ENCODE measurements at places on chromosomes 3 and 15.
A peak's percentile ranks its signal among the peaks of the same experiment; 100 is the strongest.

DNA sequence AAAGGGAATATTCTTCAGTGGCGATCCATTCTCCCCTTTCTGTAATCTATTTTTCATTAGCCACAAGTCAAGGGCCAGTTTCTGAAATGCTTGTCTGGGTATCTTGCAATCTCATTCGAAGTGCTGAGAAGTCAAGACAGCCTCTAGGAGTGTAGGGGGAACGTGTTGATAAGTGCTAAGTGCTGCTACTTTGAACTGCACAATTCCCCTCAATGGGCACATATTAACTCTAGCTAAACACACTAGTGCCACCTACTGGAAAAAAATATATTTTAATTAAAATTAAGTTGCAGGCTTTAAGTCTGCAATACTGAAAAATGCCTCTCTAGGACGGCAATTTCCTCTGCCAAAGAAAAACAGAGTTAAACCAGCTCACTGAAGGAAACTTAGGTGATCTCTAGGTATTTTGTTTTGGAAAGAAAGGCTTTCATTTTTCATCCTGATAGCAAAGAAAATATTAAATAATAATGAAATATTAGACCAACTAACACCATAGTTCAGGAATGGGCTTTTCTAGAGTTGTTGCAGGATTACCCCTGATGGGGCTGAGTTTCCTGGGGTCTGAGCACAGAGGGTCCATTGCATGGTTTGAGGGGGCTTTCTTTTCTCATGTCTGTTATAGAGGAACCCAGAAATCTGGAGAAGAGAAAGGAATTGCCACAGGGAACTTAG is 181.9 kb upstream of the KBTBD8 start:
- DNase-seq: peak; percentile 76

DNA sequence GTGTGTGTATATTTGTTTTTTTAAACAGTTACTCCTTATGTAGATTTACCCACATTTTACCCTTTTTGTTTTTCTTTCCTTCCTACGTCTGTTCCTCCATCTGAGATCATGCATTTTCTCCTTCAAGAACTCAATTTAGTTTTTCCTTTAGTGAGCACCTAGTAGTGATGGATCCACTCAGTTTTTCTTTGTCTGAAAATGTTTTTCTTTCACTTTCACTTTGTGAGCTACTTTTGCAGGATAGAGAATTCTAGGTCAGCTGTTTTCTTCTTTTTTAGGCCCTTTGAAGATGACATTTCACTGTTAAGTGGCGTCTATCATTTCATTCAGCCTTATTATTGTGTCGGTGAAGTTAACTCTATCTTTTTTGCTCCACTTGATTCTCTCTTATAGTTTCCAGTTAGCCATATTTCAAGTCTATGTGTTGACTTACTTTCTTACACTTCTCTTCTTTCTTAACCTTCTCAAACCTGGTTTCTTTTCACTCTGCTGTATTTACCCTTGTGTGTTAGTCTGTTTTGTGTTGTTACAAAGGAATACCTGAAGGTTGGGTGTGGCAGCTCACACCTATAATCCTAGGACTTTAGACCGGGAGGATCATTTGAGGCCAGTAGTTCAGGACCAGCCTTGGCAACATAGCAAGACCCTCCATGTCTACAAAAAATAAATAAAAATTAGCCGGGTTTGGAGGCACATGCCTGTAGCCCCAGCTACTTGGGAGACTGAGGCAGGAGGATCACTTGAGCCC is 55.8 kb downstream of the PRKCI start:
- DNase-seq: no peak

DNA sequence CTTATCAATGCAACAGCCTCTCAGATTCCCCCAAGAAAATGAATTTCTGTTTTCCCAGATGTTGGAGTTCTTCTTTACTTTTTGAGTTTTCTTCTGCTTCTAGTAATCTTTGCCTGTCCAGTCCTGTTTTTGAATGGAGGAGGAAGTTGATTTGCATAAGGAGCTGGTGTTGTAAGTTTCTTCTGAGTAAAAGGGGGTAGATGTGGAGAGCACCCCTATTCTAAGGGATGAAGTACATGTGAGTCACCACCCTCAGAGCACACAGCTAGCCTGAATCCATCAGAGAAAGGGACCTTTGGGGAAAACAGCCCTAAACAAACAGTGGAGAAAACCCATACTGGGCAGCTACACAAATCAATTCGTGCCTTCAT is 34.5 kb downstream of the ACAA1 start:
- DNase-seq: no peak

- no peak for DNase-seq
Observed at GRCh38 chr3:188707381-188708288, 464.1 kb upstream of the TPRG1 start.

DNA sequence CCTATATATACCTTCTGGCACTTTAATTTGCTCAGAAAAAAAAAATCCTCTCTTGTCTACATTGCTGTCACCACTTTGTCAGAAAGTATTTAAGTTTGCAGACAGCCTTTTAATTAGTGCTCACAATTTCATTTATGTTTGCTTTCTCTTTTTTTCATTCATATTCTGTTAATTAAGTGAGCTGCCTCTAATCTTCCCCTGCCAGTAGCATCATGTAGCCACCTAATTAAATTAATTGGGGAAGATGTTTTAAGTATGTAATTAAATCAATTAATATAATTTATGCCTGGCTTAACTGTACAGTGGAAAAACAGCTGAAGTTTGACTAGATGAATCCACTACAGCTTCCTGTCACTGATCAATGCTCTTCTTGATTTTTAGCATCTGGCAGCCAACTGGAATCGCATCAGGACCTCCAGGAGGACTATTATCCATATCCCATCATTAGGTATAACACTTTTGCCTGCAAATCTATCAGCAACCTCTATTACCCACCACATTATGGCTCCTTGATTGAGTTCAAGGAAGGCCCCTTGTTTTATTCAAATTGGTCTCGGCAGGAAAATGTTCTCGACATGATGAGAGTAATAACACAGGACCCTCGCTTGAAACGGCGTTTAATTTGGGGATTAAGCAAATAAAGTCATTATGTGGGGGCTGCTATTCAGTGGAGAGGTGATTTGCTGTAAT is 118.5 kb downstream of the IQCH start:
- no peak for DNase-seq

- peak; percentile 11 for DNase-seq
Observed at GRCh38 chr15:63599401-63600000, 2.3 kb downstream of the FBXL22 start.

- DNase-seq: no peak
Observed at GRCh38 chr3:58116985-58117384, 93.8 kb downstream of the DNASE1L3 start.

GRCh38 chr3:23341147-23341838 is 138.2 kb downstream of the UBE2E2 start:
- DNase-seq: no peak

DNA sequence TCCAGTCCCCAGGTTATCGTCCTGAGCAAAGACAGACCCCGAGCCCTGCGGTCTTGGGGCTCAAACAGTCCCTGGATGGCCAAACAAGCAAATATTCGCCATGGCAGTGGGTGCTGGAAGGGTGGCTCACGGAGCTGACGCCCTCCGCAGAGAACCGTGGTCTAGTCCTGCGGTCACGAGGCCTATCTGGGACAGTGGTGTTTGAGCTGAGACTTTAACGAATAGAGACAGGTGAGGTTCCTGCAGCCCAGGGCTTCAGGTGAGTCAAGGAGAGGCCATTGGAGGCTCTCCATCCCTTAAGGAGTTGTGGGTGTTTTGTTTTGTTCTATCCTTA is 399 bp upstream of the SUCLG2 start:
- no peak for DNase-seq

DNA sequence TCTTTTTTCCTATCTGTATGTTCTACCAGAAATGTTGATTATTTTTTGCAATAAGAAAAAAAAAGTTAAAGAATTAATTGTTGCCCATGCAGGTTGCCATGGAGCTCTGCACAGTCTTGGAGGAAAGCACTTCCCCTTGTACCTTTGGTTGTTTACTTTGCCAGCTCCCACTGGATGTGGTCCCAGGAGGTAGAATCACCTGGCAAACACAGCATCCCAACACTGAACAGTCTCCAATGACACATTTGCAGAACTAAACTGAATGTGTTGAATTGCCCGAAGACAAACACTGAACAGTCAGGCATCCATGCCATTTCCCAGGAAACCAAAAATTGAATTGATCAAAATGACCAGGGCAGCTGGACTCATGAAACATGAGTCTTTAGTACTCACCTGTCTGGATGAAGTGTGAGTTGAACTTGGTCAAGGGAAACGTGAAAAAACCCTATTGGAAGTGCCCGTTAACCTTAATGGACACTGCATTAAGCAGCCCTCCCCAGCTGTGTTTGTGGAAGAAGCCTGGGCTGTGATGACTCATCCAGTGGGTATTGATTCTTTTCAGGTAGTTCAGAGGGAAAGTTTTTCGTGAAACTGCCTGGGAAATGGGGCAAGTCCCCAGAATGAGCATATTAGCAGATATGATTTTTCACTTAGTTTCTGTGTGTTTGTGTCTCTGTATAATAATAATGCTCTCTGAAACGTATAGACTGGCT is 284.7 kb upstream of the STT3B start:
- DNase-seq: no peak

- DNase-seq: peak; percentile 78
Observed at GRCh38 chr3:115975353-115975752, 352.0 kb downstream of the GAP43 start.

GRCh38 chr15:26866298-26867199 is at the start of gene GABRA5:
TSS of gene GABRA5 (plus strand) at chr15:26867062. CDS start at chr15:26869249, 2,187 bp downstream.
- DNase-seq: peak; percentile 80

- DNase-seq: no peak
Observed at GRCh38 chr15:69486481-69487110, 34.0 kb downstream of the RPLP1 start.

DNA sequence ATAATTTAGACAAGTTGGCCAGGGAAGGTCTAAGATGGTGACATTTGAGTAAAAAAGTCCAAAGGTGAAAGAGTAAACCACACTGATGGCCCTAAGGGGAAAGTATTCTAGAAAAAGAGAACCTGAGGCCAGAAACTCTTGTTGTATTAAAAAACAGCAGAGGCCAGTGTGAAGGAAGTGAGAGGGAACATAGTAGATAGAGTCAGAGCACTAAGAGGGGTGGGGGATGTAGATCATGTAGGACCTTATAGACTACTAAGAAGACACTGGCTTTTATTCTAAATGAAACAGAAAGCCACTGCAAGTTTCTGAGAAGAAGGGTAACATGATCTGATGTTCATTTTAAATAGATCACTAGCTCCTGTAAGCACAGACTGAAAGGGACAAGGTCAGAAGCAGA is 14.5 kb downstream of the POLQ start:
- DNase-seq: no peak

- DNase-seq: peak; percentile 74
Observed at GRCh38 chr3:140292170-140292569, 357.2 kb downstream of the CLSTN2 start.

DNA sequence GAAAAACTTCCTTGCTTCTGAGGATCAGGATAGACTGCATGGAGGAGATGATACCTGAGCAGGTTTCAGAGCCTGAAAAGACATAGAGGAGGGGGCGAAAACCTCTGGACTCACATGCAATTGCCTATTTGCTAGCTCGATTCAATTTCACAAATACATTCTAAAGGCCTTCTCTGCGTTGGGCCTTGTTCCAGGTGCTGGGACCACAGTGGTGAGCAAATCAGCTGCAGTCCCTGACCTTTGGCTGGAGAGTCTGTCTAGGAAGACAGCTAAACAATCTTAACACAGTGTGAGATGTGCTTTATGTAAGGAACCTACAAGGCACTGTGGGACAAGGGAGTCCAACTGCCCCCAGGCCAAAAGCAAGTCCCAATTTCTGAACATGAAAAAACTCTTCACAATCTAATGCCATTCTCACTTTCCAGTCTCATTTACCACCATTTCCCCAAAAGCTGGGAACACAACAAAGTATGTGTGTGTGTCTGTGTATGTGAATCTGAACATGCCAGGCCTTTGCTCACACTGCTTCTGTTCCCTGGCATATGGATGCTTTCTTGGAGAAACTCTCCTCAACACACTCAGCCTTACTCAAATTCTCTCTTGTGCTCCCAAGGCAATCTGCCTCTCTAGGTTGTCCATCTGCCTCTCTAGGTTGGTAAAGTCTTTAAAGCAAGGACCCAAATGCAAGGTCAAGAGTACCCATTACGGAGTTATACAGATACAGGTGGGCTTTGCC is 2.1 kb upstream of the PCCB start:
- DNase-seq: no peak

- DNase-seq: no peak
Observed at GRCh38 chr3:189680723-189681122, 49.5 kb downstream of the TP63 start.

- DNase-seq: peak; percentile 96
Observed at GRCh38 chr15:35141743-35142471, 56.8 kb upstream of the NANOGP8 start.

DNA sequence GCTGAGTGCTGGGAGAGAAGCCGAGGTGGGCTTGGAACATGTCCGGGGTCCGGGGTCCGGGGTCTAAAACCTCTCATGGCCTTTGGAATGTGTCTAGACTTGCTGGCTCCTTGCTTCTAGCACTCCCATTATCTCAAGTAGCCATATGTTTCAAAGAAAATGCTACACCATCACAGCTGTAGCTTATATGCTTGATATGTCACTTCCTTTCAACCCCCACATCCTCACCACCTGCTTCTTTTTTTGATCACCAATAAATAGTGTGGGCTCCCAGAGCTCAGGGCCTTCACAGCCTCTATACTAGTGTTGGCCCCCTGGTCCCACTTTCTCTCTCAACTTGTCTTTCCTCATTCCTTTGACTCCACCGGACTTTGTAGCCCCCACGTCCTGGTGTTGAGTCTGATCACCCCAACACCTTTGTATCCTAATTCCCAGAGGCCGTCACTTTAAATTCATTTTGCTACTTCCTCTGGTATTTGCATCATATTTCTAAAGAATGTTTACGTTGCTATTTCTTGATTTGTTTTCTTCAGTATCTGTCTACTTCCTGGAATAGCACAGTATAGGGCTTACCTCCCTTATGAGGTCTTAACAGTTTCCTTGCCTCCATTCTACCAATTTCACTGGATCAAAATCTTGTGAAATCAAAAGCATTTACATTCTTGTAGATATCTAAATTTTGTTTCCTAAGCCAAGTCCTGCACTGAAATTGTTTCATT is 71.9 kb upstream of the CHRNB4 start:
- DNase-seq: no peak

- DNase-seq: no peak
Observed at GRCh38 chr3:51642462-51642861, 28.6 kb upstream of the TEX264 start.

- DNase-seq: peak; percentile 51
Observed at GRCh38 chr15:60326824-60327654, 70.7 kb downstream of the ANXA2 start.

- DNase-seq: peak; percentile 21
Observed at GRCh38 chr15:60184579-60184978, 180.5 kb downstream of the FOXB1 start.

- DNase-seq: no peak
Observed at GRCh38 chr3:3851621-3852323, 52.5 kb downstream of the LRRN1 start.

GRCh38 chr15:39499042-39499441 is 81.8 kb upstream of the THBS1 start:
- no peak for DNase-seq

Measured in fibroblast of skin of abdomen (primary cell).